Activated CD4-positive, alpha-beta T cell treated with anti-CD3 and anti-CD28 coated beads for 1 hour (primary cell): ENCODE measurements at places on chromosomes 3 and 15.
A peak's percentile ranks its signal among the peaks of the same experiment; 100 is the strongest.

DNA sequence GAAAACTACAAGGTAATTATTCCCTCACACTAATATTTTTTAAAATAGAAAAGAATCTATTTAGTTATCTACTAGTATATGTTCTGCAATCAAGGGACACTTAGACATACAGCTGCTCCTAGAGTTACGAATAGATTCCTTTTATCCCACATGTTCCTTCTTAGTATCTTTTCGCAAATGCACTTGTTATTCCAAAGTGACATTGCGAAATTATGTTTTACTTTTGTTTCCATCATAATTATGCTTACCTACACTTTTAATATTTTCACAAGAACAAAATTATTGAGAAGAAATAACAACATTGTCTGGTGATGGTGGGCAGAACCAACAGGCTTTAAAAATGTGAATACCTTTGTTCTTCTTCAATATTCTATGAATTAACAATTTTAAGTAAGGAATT, 107.1 kb upstream of the MELTF start:
- no peak for DNase-seq

GRCh38 chr15:87047203-87047965, 967.7 kb downstream of the AGBL1 start:
- no peak for DNase-seq

DNA sequence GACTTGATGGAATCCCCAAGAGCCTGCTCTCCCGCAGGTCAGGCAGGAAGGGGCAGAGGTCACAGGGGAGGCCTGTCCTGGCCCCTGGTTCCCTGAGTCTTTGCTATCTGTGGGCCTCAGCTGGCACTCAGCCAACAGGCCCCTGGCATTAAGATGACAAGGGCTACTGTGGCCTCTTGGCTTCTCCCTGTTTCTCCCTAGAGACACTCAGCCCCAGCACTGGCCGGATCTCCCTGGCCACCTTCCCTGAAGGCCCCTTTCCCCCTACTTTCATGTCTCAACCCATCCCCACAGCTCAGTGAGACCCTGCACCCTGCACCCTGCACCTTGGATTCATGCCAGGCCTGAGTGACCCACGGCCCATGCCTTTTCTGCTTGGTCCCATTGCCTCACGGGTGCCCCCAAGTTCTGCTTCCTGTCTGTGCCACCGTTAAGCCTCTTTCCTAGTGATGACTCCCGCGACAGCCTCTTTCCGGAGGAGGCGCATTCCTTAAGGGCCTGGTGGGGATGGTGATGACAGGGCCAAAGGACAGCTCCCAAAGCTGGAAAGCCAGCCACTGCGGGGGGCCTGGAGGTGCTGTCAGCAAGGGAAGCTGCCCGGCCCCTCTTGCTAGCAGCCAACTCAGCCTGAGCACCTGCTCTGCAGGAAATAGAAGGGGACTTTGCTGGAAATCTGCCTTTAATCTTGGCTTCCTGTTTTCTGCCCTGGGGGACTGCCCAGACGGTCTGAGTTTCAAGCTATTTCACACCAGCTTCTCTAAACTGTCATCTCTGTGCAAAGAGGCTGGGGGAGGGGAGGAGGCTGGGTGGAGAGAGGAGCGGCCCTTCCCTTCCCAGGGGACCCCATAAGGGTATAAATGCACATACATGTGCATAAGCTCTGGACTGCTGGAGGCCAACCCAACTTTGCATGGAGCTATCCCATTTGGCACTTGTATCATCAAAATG, 4.8 kb upstream of the CSK start:
- peak; percentile 37 for DNase-seq

GRCh38 chr3:109702252-109702651, 364.9 kb upstream of the DPPA4 start:
- DNase-seq = no peak

- DNase-seq = no peak
These were observed 205.9 kb downstream of the MBNL1 start for GRCh38 chr3:152474585-152474984.

- peak; percentile 73 for DNase-seq
These were observed 3.0 kb upstream of the ISLR2 start for GRCh38 chr15:74127255-74127953.

GRCh38 chr3:112757197-112757596, 89.5 kb downstream of the CD200R1L start:
- no peak for DNase-seq

GRCh38 chr3:124097362-124098131, 105.6 kb upstream of the ROPN1 start:
- DNase-seq = no peak

GRCh38 chr3:13497386-13497785, 17.3 kb downstream of the HDAC11 start:
- no peak for DNase-seq

DNA sequence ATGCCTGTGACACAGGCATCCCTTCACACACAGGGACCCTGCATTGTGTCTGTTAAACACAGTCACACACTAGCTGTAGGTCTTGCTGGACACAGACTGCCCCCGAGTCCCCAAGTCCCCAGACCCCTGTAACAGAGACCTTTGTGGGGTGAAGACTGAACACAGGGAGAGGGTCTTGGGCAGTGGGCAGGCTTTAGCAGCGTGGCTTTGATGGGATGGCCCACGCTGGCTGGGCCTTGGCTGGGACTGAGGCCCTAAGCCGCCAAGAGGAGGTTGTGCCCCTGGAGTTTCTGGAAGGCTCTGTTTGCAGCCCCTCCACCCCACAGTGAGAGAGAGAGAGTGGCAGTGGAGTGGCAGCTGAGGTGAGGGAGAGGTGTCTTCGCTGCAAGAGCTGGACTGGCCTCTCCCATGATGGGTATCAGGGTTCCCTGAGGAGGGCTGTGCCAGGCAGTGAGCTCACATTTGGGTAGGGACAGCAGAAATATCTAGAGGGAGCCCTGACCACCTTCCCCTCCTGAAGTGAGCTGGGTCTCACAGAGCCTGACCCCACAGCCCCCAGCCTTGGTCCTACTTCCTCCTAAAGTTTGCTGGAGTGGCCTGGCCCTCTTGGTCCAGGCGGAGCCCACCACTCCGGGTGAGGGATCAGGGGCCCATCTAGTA, 635 bp upstream of the VILL start:
- DNase-seq = no peak

DNA sequence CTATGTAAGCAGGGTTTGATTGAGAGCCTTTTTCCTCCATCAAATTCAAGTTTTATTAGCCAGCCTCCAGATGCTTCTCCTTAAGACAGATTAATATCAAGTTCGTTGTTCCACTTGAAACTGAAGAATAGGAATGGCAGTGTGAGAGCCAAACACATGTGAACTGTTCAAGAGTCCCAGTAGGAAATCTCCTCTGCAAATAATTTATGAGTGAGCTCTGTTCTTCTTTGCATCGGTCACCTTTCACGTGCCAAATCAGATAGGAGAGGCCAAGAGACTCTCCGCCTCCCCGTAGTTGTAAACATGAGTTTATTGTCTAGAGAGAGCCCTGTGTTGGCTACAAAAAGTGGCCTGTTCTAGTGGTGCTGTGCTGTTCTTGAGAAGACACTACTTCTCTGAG, 372.1 kb upstream of the NR2F2 start:
- no peak for DNase-seq

DNA sequence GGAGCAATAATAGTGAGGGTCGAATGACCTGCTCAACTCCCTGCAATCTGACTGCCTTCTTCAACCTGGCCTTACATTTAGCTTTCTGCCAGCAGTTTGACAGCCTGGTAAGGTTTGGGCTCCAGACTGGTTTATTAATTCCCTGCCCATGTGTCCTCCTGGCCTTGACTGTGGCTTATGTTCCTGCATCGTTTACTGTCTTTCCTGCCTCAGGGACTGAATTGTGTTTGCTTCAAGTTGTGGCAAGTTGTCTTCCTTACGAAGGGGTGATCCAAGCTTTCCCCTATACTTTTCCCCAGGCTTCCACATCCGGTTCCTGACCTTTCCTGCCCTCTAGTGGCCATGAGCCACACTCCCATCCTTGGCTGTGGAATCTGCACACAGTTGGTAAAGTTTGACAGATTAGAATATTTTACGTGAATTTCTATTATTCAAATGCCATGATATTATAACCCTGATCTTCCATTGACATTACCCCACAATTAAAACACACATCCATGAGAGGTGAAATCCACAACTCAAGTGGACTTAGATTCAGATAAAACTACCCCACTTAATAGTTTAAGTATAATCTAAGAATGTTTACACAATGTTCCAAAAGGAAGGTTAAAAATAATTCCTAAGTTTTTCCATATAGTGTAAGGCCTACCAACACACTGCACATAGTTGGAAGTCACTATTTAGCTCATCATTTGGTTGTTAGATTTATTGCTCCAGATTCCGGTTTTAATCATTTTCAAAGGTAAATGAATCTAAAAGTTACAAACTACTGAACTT, 95.7 kb downstream of the NEDD4 start:
- no peak for DNase-seq

DNA sequence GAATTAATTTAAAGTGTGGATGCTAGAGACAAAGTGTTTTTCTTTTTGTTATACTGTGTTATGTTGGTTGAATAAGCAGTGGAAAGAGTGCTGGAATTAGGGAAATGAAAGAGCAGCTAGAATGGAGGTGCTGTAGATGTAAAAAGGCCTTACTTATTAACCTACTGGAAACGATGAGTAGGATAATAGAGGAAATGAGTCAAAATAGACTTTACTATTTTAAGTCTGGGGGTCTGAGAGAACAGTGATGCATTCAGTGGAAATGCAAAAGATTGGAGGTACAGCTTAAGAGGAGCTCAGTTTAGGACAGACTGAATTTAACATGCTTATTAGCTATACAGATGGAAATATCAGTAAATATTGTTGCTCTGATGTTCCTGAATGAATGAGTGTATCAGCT, 674.0 kb downstream of the OTOL1 start:
- no peak for DNase-seq

DNA sequence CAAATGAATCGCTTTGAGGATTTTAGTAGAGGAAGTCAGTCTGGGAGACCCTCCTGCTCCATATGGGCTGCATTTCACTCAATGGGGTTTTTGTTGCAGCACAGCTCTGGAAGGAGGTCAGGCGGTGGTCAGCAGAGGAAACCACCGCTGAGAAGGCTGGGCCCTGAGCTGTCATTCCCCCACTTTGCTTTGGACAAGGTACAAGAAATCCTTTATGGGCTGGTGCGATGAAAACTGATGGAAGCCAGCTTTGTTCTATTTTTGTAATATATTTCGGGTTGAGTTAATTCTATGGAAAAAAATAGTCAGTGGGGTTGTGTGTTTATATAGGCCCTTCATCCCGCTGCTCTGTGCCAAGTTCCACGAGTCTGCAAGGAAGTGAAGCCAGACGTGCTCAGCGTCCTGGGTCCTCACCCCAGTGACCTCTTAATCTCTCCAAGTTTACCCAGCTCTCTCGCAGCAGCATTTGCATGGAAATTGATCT, 157.1 kb upstream of the TMC3 start:
- DNase-seq = no peak

DNA sequence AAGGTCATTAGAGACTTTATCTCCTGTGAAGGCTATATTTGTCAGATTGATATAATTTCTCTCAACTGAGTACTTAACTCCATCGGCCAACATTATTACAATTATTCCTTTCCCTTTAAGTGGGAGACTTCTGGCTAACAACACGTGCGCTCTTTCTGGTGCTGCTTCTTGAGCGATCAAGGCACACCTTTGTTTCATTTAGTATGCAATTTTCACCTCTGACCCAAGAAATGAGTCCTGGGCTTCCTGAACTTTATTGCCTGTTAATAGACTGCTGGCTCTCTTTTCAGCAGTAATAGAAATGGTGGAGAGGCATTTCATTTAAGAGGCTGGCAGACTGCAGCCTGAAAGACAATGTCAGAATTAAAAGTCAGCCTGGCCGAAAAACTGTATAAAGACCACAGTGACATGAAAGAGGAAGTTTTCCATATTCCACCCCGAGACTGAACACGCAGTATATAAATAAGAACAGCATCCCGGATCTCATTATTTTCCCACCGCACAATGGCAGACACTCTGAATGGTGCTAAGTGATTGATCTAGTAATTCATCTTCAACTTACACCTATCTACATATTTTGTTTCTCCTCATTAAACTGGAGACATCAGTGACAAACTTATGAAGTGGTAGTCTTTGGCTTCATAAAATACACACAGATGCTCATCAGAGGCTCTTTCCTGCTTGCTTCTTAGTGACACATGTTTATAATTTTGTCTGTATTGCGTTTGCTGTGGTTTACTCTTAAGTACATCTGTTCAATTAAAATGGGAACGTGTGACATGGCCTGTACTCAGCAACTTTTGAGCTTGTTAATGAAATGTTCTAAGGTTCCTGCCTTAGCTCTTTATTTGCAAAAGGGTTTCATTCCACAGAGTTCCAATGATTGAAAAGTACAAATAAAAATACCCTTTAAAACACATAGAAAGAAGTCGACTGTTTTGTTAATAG, 299.9 kb downstream of the MECOM start:
- DNase-seq = no peak

GRCh38 chr3:69079269-69080159, 651 bp downstream of the UBA3 start:
- DNase-seq = no peak

DNA sequence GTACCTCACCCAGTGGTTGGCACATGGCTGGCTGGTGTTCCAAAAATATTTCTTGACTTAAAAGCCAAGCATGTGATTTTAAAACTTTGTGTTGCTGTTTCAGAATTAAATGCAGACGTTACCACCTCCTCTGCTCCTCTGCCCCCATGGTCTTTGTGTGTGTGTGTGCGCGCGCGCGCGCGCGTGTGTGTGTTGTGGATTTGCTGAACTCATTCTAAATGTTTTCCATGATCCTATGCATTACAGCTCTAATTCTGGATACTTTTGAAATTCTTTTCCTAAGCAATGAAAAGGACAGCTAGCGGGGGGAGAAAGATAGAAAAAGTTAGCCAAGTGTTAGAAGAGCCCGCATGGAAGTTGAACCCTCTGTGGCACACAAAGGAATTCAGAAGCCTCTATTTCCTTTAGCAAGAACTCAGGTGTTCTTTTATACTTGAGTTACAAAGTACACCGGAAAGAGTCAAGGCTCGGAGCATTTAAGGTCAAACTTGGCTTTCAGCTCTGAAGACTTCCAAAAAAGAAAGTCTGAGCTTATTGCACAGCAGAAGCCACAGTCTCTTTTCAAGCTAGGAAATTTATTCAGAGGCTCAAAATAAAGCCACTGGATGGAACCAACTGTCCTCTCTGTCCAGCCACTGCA, 350.5 kb upstream of the TBL1XR1 start:
- no peak for DNase-seq

DNA sequence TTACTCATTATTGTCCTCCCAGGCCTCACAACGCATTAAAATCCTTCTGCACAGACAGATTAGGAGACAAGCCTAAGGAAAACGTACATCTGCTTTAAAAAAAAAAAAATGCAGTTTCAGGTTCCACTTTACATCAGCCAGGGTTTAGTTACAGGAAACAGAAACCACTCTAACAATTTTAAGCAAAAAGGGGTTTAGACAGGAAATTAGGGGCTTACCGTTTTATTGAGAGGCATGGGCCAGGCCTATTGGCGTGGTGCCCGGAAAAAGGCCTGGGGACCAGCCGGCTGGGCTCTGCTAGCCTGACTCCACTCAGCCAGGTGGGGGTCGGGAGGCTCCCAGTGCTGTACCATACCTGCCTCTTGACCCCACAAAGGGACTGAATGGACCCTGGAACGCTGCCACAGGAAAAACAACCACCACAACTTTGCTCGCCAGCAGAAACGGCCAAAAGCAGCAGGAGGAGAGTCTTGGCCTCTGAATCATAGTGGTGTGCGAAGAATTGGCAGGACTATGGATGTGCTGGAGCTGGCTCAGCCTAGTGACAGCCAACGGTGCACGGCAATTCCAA, 124.3 kb downstream of the CHSY1 start:
- peak; percentile 39 for DNase-seq

GRCh38 chr15:90213122-90213817, 12.1 kb downstream of the SEMA4B start:
- no peak for DNase-seq

GRCh38 chr3:157122116-157122515, 37.8 kb downstream of the CCNL1 start:
- DNase-seq = no peak
